ENCODE measurements at places on chromosomes 12 and 14.

DNA sequence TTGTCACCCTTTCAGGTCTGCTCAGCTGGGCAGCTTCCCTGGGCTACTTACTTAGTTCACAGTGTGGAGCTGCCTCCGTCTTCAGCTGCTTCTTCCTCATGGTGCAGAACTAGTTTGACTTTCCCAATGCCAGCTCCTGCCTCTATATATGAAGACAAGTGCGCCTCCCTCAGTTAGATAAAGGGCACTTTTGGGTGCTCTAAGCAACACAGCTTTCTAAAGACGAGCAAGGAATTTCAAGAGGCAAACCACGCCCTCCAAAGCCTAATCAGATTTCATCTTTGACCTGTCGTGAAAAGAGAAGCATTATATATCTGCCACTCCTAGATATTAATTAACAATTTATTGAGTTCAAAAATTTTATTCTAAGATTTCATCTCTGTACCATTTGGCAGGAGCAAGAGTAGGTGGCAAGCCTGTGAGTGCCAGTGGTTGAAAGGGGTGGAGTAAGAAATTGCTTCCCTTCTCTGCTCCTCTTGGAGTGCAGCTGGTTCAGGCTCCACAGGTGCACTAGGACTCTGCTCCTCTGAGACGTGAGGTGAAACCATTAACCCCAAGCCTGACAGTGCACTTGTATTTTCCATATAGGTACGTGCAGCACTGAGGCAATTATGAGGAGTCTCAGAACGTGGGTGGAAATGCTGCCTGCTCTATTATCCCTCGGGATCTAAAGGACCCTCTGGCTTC, 2.1 kb upstream of the SLC11A2 start:
- DNase-seq: no peak

GRCh38 chr14:82778008-82778590, 1244.4 kb upstream of the SEL1L start:
- DNase-seq: no peak

DNA sequence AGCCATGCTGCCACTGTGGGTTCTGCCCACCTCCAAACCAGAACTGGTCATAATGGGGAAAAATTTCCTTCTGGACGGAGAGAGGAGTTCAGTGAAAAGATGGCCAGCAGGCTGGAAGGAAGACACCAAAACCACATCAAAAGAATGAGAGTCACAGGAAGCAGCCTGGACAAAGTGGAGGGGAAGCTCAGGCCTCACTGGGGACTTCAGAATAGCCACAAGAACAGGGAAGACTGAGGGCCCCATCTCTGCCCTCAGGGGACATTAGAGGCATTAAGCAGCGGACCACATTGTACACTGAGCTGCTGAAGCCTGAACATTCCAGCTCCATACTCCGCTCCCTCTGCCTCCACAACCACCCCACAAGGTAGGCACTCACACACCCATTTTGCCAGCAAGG, 119.6 kb upstream of the COCH start:
- DNase-seq: no peak

DNA sequence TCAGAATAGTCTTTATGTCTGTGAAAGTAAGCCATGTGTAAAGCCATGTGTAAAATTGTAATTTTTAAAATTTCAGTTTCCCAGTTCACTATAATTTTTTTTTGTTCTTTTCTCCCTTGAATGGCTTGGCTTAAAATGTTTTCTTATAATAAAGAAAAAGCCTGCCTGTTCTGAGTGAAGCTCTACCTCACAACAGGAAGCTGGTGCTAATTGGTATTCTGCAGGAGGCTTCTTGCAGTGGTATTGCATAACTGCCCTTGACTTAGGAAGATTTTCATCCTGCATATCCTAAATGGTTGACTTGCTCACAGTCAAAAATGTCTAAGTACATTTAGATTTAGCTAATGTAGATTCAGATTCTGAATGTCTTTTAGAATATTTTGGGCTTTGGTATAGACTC, 49.5 kb downstream of the ATP2A2 start:
- no peak for DNase-seq

GRCh38 chr12:25052196-25052913, 103.5 kb upstream of the BCAT1 start:
- no peak for DNase-seq

DNA sequence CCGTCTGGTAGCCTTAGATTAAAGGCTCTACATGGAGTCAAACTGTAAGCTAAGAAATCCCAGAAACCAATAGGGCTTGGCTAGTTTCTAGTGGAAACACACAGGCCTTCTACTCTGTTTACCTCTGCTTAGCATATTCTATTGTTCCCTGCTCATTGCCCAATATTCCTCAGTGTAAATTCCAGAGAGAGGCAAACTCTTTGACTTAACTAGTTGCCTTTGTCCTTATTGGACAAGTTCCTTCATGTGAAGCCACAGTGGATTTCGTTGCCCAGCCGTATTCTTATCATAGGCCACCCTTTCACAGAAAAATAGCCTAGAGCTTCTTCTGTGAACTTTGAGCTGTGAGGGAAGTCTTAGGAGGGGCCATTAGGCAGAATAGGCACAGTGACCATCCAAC, 186.1 kb downstream of the PLCZ1 start:
- no peak for DNase-seq

DNA sequence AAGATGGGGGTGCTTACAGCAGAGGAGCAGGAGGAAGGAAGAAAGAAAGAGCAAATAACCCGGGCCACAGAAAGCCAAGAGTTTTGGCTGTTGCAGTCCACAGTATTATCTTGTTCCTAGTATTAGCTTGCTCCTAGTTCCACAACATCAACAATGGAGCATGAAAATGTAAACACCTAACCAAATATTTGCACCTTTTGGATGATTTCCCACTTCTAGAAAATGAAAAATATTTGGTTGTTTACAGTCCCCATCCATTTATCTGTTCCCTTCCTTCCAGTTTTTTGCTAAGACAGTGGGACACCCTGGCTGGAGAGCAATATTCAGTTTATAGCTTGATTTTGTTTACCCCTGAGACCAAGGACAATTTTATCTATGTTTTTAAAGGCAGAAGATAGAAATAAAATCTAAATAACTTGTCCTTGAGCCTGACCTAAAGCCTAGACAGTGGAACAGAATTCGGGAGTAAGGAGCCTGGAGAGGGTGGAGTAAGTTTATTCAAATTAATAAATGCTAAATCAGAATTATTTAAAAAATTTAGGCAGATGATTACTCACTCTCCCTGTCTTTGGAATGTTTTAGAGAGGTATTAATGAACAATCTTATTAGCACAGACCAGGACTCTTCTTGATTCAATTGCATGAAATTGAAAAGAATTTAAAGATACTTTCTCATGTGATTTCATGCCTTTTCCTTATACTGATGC, 51.6 kb downstream of the RESF1 start:
- no peak for DNase-seq

DNA sequence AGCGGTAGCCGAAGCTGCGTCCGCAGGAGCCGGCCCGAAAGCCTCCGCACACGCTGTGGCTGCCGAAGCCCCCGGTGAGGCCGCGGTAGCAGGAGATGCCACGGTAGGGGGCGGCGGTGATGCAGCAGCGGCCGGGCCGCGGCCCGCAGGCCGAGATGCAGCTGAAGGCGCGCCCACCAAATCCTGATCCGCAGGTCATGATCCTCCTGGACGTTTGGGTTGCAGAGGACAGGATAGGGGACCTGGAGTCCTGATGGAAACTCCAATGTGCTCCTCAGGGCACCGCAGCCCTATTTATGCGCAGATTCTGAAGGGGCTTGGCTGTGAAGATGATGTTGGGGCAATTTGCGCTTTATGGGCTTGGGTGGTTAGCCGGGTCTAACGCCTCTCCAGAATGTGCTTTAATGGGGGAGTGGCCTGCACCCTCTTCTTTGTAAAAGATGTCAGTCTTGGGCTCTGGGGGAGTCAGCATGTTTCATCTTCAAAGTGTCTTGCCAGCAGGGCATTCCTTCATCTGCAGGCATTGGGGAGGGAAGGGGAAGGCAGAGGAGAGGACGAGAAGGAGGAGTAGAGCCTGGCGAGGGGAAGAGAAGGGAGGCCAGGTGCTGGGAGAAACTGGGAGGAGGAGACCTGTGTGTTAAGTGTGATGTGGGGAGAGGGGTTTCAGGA, at the start of gene KRT81:
KRT81 (minus strand) TSS at position 268 of the 669 bp plus-strand sequence; CDS start at position 199, 69 bp downstream.
- no peak for DNase-seq

DNA sequence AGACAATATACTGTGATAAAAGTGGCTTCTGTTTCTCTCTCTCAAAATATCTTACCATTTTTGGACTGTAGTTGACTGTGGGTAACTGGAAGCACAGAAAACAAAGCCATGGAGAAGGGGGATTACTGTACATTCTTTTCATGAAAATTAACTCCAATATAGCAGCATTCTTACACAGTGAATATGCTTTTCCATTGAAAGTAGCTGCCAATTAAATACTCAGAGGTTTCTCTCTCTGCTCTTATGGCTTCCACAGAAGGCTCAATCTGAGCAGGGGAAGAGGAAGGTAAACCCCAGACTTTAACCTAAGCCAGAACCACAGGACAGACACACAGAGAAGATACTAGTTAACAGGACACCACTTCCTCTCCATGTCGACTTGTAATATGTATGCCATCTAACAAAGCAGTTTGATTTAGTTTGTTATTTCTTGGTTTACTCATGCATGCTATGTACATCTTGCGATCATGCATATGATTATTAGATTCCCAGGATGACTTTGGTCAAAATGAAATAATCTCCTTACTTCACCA, 150.2 kb downstream of the SSPN start:
- no peak for DNase-seq

- DNase-seq: no peak
Measured at GRCh38 chr14:101121508-101122139, 218.1 kb upstream of the RTL1 start.

DNA sequence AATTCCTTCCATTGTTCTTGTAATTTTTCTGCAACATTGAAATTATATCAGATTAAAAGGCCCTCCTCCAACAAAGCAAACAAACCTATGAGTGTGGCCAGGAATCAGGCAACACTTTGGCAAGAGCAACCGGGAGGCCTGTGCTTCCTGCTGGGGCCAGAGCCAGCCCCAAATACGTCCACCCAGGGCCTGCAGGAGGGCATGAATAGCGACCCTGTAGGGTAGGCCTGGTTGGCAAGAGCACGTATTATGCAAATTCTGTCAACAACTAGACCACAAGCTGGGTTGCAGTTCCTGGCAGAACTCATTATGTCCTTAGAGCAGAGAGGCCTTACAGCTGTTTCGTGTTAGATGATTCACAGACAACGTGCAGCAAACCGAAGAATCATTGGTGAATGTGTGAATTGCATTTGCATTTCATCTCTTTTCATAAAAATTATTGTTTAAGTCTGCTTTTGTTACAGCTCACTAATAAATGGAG, 26.9 kb upstream of the LGALS3 start:
- peak; percentile 85 for DNase-seq

DNA sequence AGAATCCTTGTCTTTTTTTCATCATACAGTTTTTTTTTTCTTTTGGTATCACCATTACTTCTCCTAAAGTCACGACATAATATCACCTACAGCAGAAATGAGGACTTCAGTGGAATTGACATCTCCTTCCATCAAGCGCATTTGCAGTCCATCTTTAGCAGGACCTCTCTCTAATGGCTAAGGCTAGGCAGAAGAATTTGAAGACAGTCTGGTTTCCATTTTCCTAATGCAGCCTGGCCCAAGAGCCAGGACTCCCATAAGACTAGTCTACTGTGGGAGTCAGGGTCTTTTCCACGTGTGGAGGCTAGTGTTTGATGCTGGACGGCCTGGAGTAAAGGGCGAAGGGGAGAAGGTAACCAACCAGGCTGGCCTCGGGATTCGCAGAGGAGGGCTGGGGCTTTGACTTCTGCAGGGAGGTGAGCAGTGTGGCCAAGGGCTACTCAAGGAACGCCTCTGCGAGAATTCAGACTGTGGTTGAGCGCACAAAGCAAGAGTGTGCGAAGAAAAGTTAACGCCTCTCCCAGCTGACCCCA, 769 bp upstream of the ZNF740 start:
- no peak for DNase-seq

- DNase-seq: no peak
Measured at GRCh38 chr12:94640134-94640928, 10.0 kb downstream of the TMCC3 start.

- no peak for DNase-seq
Measured at GRCh38 chr14:20798318-20798717, 4.3 kb downstream of the RNASE1 start.

GRCh38 chr14:84298663-84299195, 1231.2 kb upstream of the FLRT2 start:
- no peak for DNase-seq

GRCh38 chr14:68526512-68527091, 266.3 kb downstream of the ZFP36L1 start:
- DNase-seq: no peak

GRCh38 chr12:68131867-68132414, 27.6 kb downstream of the IFNG start:
- no peak for DNase-seq

- no peak for DNase-seq
Measured at GRCh38 chr14:81625343-81625742, 91.7 kb upstream of the SEL1L start.

GRCh38 chr14:67729072-67729885, 27.6 kb downstream of the RDH12 start:
- DNase-seq: no peak

DNA sequence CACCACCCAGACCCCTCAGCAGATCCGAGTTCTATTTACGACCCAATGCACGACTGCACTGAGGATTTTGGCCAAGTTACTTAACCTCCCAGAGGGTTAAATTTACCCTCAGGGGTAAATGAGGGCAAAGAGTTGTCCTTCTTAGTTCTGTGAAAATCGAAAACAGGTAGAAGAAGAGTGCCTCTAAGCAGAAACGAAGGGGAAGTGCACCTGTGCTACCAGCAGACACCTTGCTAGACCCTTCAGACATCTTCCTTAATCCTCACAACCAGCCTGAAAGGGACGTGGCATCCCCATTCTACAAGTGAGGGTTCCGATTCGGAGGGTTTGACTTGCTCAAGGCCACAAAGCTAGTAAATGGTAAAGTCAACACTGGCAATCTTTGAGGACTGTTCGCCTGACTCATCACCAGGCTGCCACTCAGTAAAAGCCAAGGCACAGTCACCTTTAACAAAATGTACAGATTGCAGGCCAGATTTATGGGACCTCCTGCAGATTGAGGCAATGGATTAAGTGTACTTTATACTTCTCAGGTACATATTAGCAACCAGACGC, 1.6 kb downstream of the GSG1 start:
- DNase-seq: no peak

Data from uterus (tissue), 4 donors.